ENCODE measurements at places on chromosomes 16 and 17.

GRCh38 chr16:57446531-57447185, 527 bp downstream of the CIAPIN1 start:
- peak; percentile 1 for DNase-seq

DNA sequence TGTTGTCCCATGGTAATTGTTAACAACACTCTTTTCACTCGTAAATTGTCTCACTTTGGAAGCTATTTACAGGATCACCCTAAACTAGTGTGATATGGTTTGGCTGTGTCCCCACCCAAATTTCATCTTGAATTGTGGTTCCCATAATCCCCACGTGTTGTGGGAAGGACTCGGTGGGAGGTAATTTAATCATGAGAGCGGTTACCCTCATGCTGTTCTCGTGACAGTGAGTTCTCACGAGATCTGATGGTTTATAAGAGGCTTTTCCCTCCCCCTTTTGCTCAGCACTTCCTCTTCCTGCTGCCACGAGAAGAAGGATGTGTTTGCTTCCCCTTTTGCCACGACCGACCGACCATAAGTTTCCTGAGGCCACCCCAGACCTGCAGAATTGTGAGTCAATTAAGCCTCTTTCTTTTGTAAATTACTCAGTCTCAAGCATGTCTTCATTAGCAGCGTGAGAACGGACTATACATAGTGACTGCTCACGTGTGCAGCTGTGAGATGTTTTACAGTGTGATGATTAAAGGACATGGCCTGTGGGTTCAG, 34.4 kb downstream of the DNAH3 start:
- DNase-seq: no peak

GRCh38 chr17:47711366-47712099, 17.6 kb downstream of the TBKBP1 start:
- DNase-seq: no peak

DNA sequence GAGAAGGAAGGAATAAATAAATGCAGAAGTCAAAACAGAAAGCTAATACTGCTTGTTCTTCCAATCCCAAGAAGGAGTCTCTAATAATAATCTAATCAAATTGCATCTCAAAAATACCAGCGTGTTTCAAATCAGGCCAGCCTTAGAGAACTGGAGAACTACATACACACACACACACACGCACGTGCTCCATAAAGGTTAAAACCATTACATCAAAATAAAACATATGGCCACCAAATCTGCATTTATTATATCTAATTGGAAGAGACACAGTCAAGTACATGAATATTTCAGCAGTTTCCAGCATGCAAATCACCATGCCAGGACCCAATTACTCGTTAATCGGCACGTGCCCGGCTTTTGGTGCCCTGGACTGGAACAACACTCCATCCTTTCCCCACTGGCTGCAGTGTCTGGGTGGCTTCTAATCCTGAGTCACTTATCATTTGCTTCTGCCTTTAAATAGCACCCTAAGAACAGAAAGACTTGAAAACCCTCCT, 20.4 kb upstream of the KDM8 start:
- DNase-seq: no peak

DNA sequence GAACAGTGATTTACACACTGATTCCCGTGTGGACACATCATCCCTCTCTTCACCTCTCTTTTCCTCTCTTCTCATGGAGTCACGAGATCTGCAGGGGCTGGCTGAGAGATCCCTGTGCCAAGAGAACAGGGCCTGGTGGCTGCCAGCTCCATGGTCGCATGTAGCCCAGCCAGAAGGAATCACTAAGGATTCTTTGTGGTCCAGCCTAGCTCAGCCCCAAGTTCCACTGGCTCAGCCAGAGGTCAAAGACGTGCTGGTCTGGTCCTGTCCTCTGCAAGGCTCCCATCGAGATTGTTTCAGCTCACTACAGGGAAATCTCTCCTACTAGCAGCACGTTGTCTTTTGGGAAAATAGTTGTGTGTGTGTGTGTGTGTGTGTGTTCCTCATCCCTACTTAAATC, 66.4 kb downstream of the NDEL1 start:
- no peak for DNase-seq

DNA sequence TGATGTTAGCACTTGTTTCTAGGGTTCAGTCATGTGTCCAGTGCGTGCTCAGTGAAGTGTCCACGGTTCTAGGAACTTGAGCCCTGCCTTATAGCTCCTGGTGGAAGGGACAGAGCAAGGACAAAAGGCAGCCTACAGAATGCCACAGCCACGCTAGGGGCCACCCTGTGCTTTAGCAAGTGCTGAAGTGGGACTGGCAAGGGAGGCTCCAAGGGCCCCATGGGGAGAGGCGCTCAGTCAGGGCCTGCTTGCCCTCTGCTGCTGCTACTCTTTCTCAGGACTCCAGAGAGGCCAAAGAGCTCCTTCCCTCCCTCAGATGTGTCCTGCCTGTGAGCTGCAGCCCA, 6.8 kb downstream of the NT5C start:
- DNase-seq: no peak

GRCh38 chr16:68319185-68319908, 8.5 kb downstream of the PRMT7 start:
- no peak for DNase-seq

- DNase-seq: no peak
Observed at GRCh38 chr17:7852262-7852670, 2.6 kb upstream of the TMEM88 start.

GRCh38 chr17:14311981-14312380, 11.1 kb downstream of the HS3ST3B1 start:
- no peak for DNase-seq

- no peak for DNase-seq
Observed at GRCh38 chr16:79310710-79311109, 289.8 kb downstream of the MAF start.

DNA sequence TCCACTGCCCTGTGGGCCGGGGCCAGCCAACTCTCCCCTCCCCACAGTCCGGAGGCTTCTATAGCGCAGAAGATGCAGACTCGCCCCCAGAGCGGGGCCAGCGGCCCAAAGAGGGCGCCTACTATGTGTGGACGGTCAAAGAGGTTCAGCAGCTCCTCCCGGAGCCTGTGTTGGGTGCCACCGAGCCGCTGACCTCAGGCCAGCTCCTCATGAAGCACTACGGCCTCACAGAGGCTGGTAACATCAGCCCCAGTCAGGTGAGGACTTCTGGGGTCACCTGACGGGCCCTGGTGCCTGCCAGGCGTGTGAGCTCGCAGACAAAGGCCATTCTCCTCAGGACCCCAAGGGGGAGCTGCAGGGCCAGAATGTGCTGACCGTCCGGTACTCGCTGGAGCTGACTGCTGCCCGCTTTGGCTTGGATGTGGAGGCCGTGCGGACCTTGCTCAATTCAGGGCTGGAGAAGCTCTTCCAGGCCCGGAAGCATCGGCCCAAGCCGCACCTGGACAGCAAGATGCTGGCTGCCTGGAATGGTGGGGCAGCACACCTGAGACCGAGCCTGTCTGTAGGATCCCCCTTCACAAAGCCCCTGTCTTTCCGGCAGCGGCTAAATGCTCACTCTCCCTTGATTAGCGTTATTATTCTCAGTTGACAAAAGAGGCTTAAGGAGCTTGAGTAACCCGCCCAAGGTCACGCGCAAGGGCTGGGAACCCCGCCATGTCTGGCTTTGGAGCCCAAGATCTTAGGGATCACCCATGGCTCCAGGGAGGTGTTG, 3.9 kb downstream of the SPATA20 start:
- no peak for DNase-seq

- DNase-seq: no peak
Observed at GRCh38 chr16:84331998-84332780, 36.1 kb upstream of the ATP2C2 start.

- DNase-seq: no peak
Observed at GRCh38 chr17:62720126-62720850, 87.8 kb downstream of the MARCHF10 start.

- no peak for DNase-seq
Observed at GRCh38 chr17:64682261-64683181, 20.4 kb upstream of the SMURF2 start.

DNA sequence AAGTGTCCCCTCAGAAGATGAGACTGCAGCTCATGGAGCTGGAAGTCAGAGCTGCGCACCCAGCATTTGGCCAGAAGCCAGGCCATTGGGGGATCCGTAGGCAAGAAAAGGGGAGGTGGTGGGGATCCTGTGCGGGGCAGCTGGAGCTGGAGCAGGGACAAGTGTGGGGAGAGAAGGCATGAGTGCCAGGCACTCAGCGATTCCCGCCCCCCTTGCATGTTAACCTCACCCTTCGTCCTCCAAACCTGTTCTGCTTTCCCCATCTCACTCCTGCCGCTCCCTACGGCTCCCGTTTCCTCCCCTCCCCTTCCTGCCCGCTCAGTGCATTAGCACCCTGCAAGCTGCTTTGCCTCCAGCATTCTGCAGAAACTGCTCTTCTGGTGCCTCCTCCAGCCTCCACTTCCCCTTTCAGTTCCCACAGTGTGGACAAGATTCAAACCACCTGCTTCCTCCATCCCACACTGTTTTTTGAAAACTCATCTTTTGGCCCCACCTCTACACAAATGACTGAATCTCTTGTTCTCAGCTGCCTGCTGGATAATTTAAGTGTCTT, 5.6 kb downstream of the ALOX15 start:
- DNase-seq: no peak

DNA sequence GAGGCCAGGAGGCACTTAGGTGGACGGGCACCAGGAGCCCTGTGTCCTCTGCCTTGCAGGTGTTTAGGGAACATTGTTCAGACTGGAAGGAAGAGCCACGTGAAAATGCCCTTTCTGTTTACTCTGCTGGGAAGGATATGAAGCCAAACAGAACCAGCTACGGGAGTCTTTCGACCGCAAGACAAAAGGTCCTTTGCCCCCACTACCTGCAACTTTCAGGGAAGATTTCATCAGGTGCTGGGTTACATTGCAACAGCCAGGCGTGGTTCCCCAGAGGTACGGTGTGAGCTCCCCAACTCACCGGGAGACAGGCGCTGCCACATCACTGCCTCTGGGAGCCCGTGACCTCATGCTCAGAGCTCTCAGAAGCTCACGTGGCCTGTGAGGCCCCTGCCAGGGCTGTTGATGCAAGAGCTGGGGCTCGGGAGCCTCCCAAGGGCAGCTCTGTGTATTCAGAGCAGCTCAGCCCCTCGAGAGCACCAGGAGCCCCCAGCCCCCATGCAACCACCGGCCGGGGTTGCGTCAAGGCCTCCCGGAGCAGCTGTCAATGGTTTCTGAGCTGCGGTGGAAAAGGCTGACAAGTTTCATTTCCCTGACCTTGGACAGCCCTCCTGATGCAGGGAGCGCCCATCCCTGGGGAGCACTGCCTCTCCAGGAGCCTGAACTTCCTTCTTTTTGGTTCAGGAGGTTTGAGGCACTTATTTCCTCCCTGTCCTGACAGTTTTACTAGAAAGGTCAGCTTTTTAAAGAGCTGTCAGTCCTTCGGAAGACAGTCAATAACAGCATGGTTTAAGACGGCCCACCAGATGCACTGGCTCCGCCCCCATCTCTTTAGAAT, 42.1 kb downstream of the TBC1D16 start:
- no peak for DNase-seq

DNA sequence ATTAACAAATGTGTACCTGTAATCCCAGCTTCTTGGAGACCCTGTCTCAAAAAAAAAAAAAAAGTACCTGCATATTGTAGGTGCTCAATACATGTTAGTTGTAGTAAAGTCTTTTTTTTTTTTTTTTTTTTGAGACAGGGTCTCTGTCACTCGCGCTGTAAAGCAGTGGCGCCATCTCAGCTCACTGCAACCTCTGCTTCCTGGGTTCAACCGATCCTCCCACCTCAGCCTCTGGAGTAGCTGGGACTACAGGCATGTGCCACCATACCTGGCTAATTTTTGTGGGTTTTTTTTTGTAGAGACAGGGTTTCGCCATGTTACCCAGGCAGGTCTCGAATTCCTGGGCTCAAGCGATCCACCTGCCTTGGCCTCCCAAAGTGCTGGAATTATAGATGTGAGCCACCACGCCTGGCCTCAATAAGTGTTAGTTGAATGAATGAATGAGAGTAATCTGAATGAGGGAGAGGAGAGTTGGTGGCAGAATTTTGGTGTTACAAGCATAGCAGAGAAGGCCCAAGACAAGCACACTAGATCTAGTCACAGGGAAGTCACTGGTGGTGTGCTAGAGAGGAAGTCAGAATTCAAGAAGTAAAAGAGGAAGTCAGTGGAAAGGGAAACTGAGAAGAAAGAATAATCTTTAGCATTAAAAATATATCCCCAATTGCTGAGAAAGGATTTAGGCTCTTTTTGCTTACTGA, 9.4 kb upstream of the MYL4 start:
- DNase-seq: no peak

DNA sequence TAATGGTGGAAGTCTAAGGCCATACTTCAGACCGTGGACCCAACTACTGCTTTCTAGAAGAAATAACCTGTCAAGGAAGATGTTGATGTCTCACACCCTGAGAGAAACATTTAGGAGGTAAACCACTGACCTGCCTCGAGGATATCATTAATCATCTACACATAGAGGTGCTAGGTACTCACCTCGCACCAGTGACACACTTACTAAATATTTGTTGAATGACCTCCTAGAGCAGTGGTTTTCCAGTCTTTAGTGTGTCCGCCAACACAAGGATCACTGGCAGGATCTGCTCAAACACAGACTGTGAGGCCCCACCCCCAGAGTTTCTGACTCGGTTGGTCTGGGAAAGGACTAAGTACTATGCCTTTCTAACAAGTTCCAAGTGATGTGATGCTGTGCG, 197.4 kb upstream of the CACNG5 start:
- DNase-seq: no peak

DNA sequence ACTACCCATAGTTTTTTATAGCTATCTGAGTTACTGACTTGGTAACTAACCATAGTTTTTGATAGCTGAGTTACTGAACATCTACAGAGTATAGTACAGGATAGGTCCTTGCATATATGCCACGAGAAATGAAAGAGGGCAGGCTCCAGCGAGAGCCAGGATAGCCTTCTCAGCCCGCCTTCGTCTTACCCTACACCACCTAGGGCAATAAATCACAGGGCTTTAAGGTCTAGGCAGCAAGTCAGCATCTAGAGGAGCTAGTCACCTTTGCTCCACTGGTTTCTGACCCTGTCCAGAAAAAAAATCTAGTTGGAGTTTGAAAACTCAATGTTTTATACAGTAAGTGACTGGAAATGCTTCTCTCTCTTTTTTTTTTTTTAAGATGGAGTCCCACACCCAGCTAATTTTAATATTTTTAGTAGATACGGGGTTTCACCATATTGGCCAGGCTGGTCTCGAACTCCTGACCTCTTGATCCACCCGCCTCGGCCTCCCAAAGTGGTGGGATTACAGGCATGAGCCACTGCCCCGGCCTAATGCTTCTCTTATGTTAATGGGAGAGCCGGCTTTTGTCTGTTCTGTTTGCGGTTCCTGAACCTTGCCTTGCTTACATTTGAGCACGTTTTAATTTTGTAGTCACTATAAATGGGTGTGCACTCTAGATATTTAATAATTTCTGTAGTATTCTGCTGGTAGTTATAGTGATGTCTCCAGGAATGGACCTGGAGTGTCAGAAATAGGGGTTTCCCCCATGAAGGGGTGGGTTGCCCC, 2.8 kb downstream of the BFAR start:
- no peak for DNase-seq

GRCh38 chr16:4120176-4120575, 3.9 kb upstream of the ADCY9 start:
- DNase-seq: no peak

Measured in activated T-helper 1 cell treated with Interleukin-2 at 50 U/mL for 16 hours (primary cell).